Brain (organoid and tissue), 16 donors: ENCODE measurements at places on chromosomes 6 and 20. TPM values are rescaled to one million over a fixed set of nuclear protein-coding genes. Genes with fewer than 3 reads are reported as not detected.

The FOXS1 gene
- polyA plus RNA-seq = 2.9 TPM

The BPIFB1 gene
- polyA plus RNA-seq = not detected

The OLIG3 gene
- polyA plus RNA-seq = not detected

The GCNT2 gene
- 9.3 TPM for polyA plus RNA-seq

The SLC32A1 gene
- polyA plus RNA-seq = 0.95 TPM

The TMEM170B gene
- polyA plus RNA-seq = 2.7 TPM

The ABHD12 gene
- polyA plus RNA-seq = 102 TPM

The GMPR gene
- 28.9 TPM for polyA plus RNA-seq

The CCDC170 gene
- polyA plus RNA-seq = 0.31 TPM

The KCNQ2 gene
- polyA plus RNA-seq = 100 TPM

The ZSCAN12 gene
- polyA plus RNA-seq = 4.1 TPM

The CCN2 gene
- polyA plus RNA-seq = 21.4 TPM

The ID4 gene
- 99.6 TPM for polyA plus RNA-seq

The CDSN gene
- polyA plus RNA-seq = not detected

The ABCC10 gene
- 11.3 TPM for polyA plus RNA-seq

The LAMA5 gene
- polyA plus RNA-seq = 17.5 TPM

The ELOVL4 gene
- 9.4 TPM for polyA plus RNA-seq

The NAPB gene
- polyA plus RNA-seq = 60.1 TPM
